ENCODE measurements at places on chromosomes 5 and 9.

DNA sequence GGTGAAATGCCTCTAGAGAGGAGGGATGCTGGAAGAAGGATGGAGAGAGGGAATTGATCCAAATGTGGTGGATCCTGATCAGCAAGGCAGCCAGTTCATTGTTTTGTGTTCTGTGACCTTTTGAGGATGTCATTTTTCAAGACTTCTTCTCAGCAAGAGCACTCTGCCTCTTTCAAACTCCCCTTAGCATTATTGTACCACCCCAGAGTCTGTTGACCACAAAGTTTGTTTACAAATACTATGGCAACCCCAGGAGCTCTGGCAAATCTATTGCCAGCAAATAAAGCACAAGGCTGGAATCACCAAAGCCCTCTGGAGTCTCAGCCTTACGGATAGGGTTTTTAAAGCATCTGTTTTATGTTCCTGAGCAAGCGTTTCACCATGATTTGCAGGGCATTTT is 76.2 kb upstream of the SLC1A3 start:
- DNase-seq: no peak

DNA sequence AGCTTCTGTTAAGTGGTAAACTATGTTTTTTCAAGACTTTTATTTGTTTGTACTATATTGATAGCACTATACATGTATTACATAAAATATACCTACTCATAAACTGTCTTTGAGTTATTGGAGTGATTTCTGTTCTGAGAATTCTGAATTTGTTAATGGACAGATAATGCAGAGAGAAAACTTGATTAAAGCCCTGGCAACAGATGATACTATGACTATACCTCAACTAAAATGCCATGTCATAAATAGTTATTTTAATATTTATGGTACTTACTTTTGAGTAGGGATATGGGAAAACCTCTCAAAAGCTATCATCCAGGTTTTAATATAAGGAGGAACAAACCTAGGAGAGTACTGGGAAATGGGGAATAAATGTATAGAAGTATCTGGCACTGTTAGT is 947.2 kb upstream of the ARRDC3 start:
- no peak for DNase-seq

DNA sequence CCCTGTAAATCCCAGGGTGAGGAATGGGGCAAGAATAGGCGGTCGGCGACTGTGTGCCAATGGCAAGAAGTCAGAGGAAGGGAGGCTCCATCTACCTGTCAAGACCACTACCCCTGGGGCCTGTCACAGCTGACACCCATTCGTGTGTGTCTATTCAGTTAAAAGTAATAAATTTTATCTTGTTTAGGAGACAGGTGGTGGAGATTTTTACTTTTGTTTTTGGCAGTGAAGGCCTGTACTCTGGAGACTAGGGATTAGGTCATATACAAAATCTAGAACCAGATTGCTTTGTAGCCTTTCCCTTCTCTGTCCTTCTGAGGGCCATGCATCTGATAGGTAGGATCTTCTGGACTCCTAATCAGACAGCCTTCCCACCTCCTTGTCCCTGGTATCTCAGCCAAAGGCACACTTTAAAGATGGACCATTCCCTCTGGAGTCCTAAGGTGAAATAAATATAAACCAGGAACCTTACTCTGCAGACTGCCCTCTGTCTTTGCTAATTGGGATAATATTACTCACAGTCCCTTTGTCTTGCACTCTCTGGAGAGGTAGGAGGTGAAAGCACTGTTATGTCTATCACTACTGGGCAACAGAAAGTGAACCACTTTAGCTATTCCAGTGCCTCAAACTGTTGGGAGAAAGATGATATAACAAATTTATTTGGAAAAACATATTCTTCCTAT is 213.2 kb upstream of the ACTBL2 start:
- no peak for DNase-seq

- DNase-seq: no peak
Observed at GRCh38 chr5:10420932-10421331, 20.7 kb upstream of the ROPN1L start.

DNA sequence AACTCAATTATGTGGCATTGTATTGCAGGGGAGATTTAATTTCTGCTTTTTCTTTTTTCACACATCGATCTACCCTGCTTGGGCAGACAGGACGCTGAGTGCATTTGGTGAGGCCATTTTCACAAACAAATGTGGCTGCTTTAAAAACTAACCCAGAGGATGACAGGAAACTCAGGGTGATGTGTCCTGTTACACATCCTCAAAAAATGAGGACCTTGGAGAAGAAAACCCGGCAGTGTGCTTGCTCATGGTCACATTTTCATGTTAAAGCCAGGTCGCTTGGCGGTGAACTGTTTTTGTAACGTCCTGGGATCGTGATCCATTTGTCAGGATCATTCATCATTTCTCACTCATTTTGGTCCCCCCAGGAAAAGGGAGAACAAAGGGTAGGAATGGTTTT is 478.3 kb upstream of the ADAMTS16 start:
- DNase-seq: no peak

GRCh38 chr5:3715062-3715461 is 119.4 kb downstream of the IRX1 start:
- DNase-seq: no peak

- no peak for DNase-seq
Observed at GRCh38 chr9:6632516-6633183, 12.9 kb downstream of the GLDC start.

DNA sequence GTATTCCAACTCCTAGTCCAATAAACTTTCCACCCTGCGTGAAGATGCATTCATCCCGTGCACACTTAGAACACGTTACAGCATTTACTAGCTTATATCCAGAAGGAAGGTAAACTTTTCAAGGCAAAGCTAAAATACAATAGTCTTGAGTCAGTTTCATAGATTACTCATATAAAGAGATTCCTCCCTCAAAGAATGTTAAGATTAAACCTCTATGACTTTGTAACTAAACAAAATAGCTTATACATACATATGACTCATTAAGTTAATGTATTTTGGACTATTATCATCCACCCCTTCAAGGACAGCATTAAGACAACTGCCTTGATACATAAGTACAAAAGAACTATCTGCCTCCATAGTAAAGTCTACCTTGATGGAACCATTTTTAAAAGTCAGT is 36.1 kb downstream of the TLE1 start:
- DNase-seq: no peak

GRCh38 chr5:58066557-58066956 is 393.3 kb downstream of the PLK2 start:
- no peak for DNase-seq

DNA sequence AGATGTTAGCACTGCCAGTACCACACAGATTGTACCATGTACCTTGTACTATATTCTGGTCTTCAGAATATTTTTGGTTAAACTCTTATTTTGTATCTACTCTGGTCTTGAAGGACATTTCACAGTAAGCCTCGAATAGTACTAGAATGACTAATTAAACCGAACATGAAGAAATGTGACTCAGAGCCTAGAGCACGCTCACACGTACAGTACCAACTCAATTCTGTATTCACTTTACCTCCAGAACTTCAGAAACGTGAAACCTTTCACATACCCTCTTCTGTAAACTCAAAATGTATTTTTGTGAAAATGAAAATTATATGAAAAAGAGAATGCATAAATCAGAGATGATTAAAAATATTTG is 112.8 kb downstream of the MVB12B start:
- DNase-seq: no peak

GRCh38 chr5:59661954-59662615 is 231.4 kb downstream of the PDE4D start:
- no peak for DNase-seq

DNA sequence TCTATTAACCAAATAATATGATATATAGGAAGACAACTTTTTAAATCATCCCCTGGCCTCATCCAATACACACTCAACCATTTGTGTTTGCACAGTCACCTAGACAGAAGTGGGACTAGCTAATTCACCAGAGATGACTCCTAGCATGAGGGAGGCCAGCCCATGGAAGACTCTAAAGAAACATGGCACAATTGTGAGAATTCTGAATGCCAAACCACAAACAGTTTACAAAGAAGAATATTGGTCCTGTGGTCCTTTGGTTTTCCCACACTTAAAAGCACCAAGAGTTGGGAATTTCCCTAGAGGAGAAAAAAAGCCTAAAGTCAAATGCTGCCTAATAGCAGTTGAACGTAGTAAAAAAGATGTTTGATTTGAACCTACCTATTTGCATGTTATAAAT is 609.9 kb downstream of the ACTL7B start:
- no peak for DNase-seq

- DNase-seq: no peak
Observed at GRCh38 chr9:11088821-11089374, 476.1 kb upstream of the PTPRD start.

DNA sequence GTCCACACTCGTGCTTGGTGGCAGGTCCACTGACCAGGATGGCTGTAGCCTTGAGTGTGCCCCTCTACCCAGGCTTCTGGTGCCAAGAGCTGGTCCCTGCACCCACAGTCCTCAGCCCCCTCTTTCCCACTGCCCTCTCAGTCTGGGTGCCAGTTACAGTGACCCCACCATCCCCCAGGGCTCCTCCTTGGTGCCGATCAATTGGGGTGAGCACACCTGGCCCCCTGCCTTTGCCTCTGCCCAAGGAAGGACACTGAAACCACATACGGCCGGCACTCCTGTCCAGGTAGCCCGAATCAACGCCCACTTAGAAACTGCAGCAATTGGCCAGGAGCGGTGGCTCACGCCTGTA is 18.5 kb upstream of the QRFP start:
- DNase-seq: no peak

GRCh38 chr5:37184748-37185364 is 64.3 kb downstream of the CPLANE1 start:
- DNase-seq: no peak

GRCh38 chr9:92680166-92681119 is 10.5 kb upstream of the IPPK start:
- peak; percentile 33 for DNase-seq

- no peak for DNase-seq
Observed at GRCh38 chr5:5116956-5117355, 23.2 kb upstream of the ADAMTS16 start.

DNA sequence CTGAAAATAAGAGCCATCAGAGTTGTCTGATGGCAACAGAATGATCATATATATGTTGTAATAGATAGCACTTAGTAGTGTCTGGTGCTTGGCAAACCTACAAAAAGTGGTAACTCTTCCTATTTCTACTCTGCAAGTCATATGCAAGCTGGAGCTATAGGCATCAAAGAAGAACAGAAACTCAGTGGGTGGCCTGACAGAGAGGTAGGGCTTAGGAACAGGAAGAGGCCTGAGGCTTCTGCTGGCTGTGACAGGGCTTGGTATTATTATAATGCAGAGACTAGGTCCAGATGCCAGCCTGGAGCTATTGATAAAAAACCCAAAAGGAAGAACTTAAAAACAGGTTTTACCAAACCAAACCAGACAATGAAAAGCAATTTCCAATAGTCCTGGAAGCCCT is 4.4 kb upstream of the DIAPH1 start:
- no peak for DNase-seq

GRCh38 chr5:90939211-90939610 is 380.6 kb downstream of the ADGRV1 start:
- no peak for DNase-seq

- no peak for DNase-seq
Observed at GRCh38 chr9:26426551-26427131, 466.0 kb downstream of the CAAP1 start.

- no peak for DNase-seq
Observed at GRCh38 chr9:114021578-114021977, 56.5 kb downstream of the AMBP start.

- no peak for DNase-seq
Observed at GRCh38 chr5:15363601-15364000, 136.4 kb upstream of the FBXL7 start.

DNA sequence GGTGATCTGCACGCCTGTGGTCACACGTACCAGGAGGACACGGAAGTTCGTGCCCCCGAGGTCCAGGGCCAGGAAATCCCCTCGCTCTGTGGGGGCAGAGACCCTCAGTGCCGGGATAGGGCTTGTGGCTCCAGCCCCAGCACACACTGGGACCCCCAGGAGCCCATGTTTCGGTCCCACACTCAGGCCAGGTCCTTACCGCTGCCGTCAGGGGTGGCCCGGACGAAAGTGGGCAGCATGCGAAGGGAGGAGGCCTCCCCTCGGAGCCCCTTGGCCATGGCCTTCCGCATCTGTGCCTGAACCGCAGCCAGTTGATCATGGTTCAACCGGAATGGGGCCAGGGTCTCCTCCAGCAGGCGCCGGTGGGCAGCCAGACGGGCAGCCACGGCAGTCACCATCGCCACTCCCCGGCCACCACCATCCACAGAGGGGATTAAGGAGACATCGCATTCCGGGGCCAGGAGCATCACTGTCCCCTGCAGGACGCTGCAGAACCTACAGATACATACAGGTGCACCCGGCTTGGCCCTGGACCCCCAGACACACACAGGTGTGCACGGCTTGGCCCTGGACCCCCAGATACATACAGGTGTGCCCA is 11.8 kb downstream of the HK3 start:
- no peak for DNase-seq

DNA sequence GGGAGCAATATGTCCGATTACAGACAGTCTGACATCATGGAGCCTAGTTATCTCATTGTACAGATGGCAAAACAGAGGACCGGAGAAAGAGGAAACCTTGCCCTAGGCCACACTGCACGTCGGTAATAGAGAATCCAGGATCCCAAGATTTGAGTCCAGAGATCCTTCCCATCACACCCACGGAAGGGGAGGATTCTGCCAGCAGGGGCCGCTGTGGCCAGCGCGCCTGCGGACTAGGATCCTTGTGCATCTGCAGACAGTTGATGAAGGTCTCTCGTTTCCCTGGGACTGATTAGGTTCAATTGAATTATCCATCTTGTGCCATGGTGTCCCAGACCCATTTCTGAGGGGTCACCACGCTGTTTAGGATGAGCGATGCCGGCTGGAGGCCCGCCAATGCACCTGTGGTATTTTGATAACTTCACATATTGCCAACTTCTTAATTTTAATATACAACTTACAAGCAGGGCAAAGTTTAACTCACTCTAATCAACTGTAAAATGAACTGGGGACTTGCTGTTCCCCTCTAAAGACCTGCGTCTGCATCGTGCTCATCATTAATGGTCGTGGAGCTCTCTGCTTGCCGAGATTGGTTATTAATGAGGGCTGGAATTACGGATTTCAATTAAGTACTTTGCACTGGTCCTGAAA is 592.7 kb upstream of the BRINP1 start:
- DNase-seq: peak; percentile 38

DNA sequence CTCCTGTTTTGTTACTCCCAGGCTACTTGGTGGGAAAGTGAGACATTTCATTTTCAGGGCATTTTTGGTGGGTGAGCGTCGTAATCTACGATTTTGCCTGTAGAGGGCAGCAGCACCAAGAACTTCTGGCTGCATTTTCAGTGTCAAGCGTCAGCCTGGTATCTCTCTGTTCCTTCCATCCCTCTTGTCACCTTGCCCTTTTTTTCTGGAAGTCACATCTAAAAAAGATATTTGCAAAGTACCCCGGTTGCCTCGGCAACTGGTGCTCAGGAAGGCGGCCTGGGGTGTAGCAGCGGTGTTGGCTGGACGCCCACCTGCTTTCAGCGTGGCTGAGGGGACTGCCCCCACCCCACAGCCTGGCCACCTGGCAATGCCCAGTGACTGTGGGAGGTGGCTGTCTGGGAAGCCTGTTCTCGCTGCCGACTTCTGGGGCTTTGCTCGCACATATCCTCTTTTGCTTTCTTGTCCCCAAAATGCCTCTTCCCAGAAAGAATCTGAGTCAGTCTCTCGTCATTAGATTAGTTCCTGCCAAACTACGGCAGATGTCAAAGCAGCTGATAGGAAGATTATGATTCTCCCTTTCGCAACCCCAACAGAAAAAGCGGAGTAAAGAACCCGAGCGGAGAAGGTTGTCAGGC is 84.5 kb downstream of the ACER2 start:
- peak; percentile 44 for DNase-seq

- no peak for DNase-seq
Observed at GRCh38 chr5:95853490-95853889, 31.0 kb upstream of the GLRX start.

- DNase-seq: no peak
Observed at GRCh38 chr5:21784487-21784886, 1068.7 kb downstream of the CDH12 start.
